Caco-2 (cell line): ENCODE measurements at places on chromosomes 12 and 14. TPM values are rescaled to one million over a fixed set of nuclear protein-coding genes. Genes with fewer than 3 reads are reported as not detected.

DNA sequence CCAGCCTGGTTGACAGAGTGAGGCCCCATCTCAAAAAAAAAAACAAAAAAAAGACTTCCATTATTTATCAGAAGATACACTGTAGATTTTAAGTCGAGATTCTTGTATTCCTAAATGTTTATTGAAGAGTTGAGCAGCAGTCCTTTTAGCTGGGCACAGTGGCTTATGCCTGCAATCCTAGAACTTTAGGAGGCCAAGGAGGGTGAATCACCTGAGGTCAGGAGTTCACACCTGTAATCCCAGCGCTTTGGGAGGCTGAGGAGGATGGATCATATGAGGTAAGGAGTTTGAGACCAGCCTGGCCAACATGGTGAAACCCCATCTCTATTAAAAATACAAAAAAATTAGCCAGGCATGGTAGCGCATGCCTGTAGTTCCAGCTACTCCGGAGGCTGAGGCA, 57.6 kb downstream of the HEATR5A start:
- H3K4me3 ChIP-seq = no peak overlapping the region
- no peak overlapping the region for H3K27ac ChIP-seq
- H3K4me1 ChIP-seq = no peaks in the 10 kb centered on the region
- H3K27me3 ChIP-seq = no peaks in the 10 kb centered on the region
- DNase-seq = no peak

Gene RNASE7
- not detected in 2 replicates for total RNA-seq

Gene HCAR1
- total RNA-seq = 3.7 and 5.2 TPM in 2 replicates

Gene PAPLN
- total RNA-seq = 2.7 and 3.0 TPM in 2 replicates

GRCh38 chr12:108702595-108703320, 28.6 kb downstream of the CORO1C start:
- peaks cover 1% of the 10 kb centered on the region; the same call in 1 of the 2 replicates for H3K36me3 ChIP-seq
- H3K4me3 ChIP-seq = no peak overlapping the region
- no peak for DNase-seq
- no peaks in the 10 kb centered on the region for H3K27me3 ChIP-seq
- peaks cover 26% of the 10 kb centered on the region for H3K4me1 ChIP-seq

Gene KCNC2
- total RNA-seq = not detected in 2 replicates

Gene RPGRIP1
- total RNA-seq = 0.12 TPM in 1 of 2 replicates, not detected in the other

DNA sequence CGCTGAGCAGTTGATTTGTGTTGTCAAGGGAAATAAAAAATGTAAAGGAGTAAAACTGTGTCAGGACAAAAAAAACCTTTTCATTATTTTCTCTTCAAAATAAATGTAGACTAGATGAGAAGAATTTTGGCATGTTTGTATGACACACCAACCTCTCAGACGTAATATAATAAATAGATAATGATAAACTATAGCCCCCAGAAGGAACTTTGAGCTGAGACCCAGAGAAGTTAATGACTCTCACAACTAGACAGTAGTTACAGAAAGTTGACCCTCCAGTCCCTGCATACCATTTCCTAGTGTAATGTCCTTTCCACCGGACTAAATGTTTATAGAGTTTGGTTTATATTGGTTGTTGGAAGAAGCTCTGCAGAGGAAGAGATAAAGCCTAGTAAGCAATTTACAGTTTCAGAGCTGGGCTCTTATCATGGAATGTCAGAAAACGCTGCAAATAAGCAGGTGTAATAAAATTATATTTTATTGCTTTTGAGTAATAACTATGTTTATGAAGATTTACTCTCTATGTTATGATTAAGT, 97.3 kb downstream of the TRHDE start:
- H3K27ac ChIP-seq = no peak overlapping the region
- no peak for DNase-seq
- no peaks in the 10 kb centered on the region for H3K27me3 ChIP-seq
- no peaks in the 10 kb centered on the region for H3K36me3 ChIP-seq

Gene TAS2R8
- not detected in 2 replicates for total RNA-seq

Gene KRT3
- not detected in 2 replicates for total RNA-seq

DNA sequence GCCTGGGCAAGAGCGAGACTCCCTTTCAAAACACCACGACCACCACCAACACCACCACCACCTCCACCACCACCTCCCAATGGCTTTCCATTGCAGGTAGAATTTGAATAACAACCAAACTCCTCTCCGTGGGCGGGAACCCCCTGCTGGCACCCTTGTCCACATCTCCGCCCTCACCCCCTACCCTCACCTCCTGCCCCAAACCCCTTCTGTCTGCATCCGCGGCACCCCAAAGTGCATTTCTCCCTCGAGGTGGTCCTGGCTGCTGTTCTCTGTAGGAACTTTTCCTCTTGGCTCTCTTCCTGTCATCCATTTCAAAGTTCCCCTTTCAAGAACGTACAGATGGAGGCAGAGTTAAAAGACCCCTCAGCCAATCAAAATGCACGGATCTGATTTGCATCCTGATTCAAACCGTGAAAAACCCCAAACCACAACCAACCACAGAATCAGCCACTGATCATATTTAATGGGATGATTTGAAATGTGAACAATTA, 3.8 kb downstream of the SDSL start:
- no peak overlapping the region for H3K27ac ChIP-seq
- no peak for DNase-seq
- H3K4me1 ChIP-seq = 0 out of 2 replicates have a peak, but pooled peaks cover 5% of the 10 kb centered on the region
- no peaks in the 10 kb centered on the region for H3K27me3 ChIP-seq

DNA sequence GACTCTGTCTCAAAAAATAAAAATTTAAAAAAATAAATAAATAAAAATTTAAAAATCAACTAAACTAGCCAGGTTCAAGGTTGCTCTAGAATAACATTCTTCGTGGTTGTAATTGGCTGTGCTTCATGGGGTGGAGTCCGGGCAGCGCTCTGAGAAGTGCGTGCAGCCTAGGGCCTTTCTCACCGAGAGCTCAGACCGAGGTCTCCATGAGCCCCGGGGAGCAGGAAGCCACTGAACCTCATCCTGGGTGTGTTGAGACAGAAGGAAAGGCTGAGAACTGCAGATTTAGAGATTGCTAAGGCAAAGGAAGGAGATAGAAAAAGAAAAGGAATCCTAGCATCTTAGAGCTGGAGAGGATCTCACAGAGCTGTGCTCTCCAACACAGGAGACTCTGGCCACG, 14.7 kb downstream of the P2RX4 start:
- no peak overlapping the region for H3K4me3 ChIP-seq
- H3K27me3 ChIP-seq = no peaks in the 10 kb centered on the region
- H3K27ac ChIP-seq = no peak overlapping the region
- H3K4me1 ChIP-seq = peaks cover 32% of the 10 kb centered on the region

GRCh38 chr14:72855913-72856312, 38.0 kb downstream of the DPF3 start:
- H3K4me3 ChIP-seq = no peak overlapping the region
- no peak for DNase-seq
- H3K36me3 ChIP-seq = no peaks in the 10 kb centered on the region
- no peak overlapping the region for H3K27ac ChIP-seq

DNA sequence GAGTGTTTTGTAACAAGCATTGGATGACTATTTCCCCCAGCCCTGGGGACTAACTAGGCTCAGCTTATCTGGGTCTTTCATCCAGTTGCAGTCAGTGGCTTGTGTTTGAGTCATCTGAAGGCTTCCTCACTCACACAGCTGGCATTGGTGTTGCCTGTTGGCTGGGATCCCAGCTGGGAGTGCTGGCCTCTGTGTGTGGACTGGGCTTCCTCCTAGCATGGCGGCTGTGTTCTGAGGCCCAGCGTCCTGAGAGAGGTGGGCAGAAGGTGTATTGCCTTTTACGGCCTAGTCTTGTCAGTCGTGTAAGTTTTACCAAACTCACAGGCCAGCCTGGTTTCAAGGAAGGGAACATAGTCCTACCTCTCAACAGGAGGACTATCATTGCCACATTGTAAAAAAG, 28.3 kb upstream of the PPP2R5C start:
- H3K27me3 ChIP-seq = no peaks in the 10 kb centered on the region
- H3K36me3 ChIP-seq = no peaks in the 10 kb centered on the region
- DNase-seq = no peak
- no peak overlapping the region for H3K4me3 ChIP-seq
- H3K4me1 ChIP-seq = peaks cover 13% of the 10 kb centered on the region; the same call in 1 of the 2 replicates

Gene PLEK2
- 35.2 and 36.5 TPM in 2 replicates for total RNA-seq

Gene CLEC2A
- total RNA-seq = not detected in 2 replicates

GRCh38 chr14:68247274-68247673, 427.7 kb downstream of the RAD51B start:
- DNase-seq = no peak
- no peak overlapping the region for H3K27ac ChIP-seq
- no peak overlapping the region for H3K4me3 ChIP-seq
- no peaks in the 10 kb centered on the region for H3K27me3 ChIP-seq
- no peaks in the 10 kb centered on the region for H3K36me3 ChIP-seq
- peaks cover 53% of the 10 kb centered on the region for H3K4me1 ChIP-seq

Gene ZDHHC22
- not detected in 2 replicates for total RNA-seq

Gene PLA2G1B
- not detected in 2 replicates for total RNA-seq

DNA sequence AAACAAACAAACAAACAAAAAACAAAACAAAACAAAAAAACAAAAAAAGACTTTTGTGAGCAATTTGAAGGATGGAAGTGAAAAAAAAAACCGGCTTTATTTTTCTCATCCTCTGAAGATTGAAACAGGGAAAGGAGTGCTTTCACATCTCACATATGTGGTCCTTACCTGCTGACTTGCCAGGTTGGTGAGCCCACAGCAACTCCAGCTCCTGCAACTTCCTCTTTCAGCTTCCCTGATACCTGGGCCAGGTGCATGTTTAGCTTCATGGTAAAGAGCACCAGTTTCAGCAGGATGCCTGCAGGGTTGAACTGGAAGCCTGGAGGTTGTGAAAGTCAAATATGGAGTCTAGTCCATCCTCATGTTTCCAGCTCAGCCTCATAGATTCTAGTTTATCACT, 221.2 kb upstream of the OTX2 start:
- H3K27me3 ChIP-seq = no peaks in the 10 kb centered on the region
- no peaks in the 10 kb centered on the region for H3K36me3 ChIP-seq
- H3K4me3 ChIP-seq = no peak overlapping the region
- no peaks in the 10 kb centered on the region for H3K4me1 ChIP-seq
- DNase-seq = no peak

Gene ADAM21
- not detected in 2 replicates for total RNA-seq

Gene LMO3
- total RNA-seq = not detected in 2 replicates

GRCh38 chr14:85687456-85687855, 157.5 kb downstream of the FLRT2 start:
- no peak for DNase-seq
- H3K36me3 ChIP-seq = no peaks in the 10 kb centered on the region
- no peaks in the 10 kb centered on the region for H3K4me1 ChIP-seq
- H3K27ac ChIP-seq = no peak overlapping the region
- H3K4me3 ChIP-seq = no peak overlapping the region
- H3K27me3 ChIP-seq = no peaks in the 10 kb centered on the region

DNA sequence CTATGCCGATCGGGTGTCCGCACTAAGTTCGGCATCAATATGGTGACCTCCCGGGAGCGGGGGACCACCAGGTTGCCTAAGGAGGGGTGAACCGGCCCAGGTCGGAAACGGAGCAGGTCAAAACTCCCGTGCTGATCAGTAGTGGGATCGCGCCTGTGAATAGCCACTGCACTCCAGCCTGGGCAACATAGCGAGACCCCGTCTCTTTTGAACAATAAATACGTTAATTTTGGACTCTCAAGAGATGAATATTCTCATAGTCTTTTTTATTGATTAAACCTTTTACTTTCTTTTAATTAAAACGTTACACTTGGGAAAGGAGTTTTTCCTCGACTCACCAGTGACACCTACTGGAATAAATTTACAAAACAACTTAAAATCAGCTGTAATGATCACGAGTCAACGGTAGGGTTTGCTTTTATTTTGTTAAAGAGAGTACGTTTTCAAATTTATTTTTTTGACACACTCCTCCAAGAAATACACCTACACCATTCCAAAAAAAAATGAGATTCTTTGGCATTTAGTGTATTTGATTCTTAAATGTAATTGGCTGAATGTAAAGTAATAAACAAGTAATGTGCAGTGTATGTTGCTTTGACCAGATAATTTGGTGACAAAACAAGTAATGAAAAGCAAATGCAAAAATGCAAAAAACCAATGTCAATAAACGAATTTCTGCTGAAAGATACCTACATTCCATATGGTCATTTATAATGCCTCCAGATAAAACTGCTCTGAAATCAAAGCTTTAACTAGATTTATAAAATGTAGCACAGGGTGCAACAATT, 687 bp upstream of the RPS29 start:
- no peaks in the 10 kb centered on the region for H3K27me3 ChIP-seq
- H3K4me3 ChIP-seq = peak overlapping the region; percentile 97
- H3K36me3 ChIP-seq = no peaks in the 10 kb centered on the region; the same call in 1 of the 2 replicates
- H3K27ac ChIP-seq = peak overlapping the region; percentile 97

DNA sequence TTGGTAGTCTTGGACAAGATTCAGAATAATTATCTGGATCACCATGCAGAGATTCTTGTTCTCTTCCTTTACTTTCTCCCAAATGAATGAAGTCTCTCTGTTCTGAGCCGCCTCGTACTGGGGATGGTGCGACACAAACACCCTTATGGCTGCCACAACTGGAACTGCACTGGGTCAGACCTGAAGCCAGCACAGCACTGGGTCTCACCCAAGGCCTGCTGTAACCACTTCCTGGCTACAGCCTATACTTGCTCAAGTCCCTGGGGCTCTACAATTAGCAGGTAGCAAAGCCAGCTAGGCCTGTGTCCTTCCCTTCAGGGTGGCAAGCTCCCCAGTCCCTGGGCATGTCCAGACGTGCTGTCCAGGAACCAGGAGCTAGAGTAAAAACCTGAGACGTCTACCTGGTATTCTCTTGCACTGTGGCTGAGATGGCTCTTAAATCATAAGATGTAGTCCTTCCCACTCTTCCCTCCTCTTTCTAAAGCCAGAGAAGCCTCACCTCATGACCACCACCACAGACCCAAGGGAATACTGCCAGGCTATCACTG, 27.6 kb downstream of the IFNG start:
- H3K4me1 ChIP-seq = no peaks in the 10 kb centered on the region
- H3K36me3 ChIP-seq = no peaks in the 10 kb centered on the region
- no peak overlapping the region for H3K4me3 ChIP-seq
- H3K27me3 ChIP-seq = no peaks in the 10 kb centered on the region

DNA sequence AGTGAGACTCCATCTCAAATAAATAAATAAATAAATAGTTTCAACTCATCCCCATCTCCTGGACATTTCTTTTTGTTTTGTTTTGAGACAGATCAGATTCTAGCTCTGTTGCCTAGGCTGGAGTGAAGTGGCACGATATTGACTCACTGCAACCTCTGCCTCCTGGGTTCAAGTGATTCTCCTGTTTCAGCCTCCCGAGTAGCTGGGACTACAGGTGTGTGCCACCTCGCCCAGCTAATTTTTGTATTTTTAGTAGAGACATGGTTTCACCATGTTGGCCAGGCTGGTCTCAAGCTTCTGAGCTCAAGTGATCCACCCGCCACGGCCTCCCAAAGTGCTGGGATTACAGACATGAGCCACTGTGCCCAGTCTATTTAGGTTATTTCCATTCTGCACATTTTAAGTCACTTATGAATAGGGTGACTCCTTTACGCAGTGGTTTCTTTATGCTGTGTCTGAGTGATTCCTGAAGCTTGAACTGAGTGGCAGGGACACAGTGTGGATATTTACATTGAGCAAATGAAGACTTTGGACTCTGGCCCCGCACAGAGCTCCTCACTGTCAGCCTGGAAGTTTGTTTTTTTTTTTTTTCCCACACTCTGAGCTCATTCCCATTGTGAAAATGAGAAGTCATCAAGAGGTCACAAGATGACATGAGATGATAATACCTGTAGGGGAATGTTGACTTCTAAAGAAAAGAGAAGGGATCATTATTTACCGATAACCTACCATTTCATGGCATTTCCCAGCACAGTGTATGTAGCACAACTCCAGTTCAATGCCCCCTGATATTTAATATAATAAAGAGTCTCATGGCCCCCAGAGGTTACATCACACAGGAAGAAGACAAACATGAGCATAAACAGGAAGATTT, 72.6 kb downstream of the TBX3 start:
- H3K36me3 ChIP-seq = no peaks in the 10 kb centered on the region
- H3K27ac ChIP-seq = peak overlapping the region; percentile 27
- H3K4me1 ChIP-seq = peaks cover 20% of the 10 kb centered on the region
- H3K4me3 ChIP-seq = no peak overlapping the region
